Activated T-helper 2 cell treated with anti-CD3 and anti-CD28 coated beads, Interferon-gamma antibody, Interleukin-2, Interleukin-4, amounts not matched to agents 10 μg/mL and 5 μg/mL and 100 μg/mL, durations not matched to agents 14 hours and 24 hours and 36 hours (primary cell): ENCODE measurements at places on chromosomes 6 and 20. TPM values are rescaled to one million over a fixed set of nuclear protein-coding genes. Genes with fewer than 3 reads are reported as not detected.

GRCh38 chr20:1939270-1939595, 44.0 kb downstream of the SIRPA start:
- DNase-seq = no peak

- DNase-seq = no peak
Observed at GRCh38 chr6:27748661-27749060, 163.5 kb downstream of the OR2B2 start.

GRCh38 chr6:6597682-6598081, 9.2 kb downstream of the LY86 start:
- no peak for DNase-seq

DNA sequence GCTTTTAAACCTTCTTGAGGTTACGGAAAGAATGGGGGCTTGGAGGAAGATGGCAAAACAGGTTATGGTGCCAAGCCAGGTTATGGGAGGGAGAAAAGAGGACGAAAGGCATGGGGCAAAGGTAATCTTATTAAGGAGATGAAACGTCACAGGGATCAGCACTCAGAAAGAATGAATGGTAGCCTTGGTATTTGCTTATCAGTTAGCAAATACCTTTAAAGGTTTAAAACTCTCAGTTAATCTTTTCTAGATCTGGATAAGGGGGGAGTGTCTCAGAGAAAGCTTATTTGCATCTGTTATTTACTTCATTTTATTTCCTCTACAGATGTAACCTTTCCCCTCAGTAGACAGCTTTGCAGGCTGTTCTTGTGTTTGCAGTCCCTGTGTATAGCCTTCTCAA, 55.5 kb upstream of the EEF1E1 start:
- DNase-seq = no peak

- no peak for DNase-seq
Observed at GRCh38 chr20:47256668-47257236, 99.7 kb downstream of the ZMYND8 start.

DNA sequence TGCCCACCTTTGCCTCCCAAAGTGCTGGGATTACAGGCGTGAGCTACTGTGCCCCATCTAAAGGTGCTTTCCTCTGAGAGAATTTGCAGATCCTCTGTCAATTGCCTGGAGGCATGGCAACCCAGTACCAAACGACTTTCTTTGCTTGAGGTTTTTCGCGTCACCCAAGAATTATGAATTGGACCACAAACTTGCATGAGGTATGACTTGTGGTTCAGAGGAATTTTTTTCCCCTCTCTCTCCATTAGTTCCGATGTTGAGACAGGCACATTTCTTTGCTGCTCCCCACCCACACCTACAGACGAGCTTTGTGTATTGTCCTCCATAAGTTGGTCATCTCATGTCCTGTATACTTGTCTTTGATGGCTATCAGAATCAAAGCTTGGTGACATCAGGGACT, 11.8 kb upstream of the SCAF8 start:
- no peak for DNase-seq

GRCh38 chr6:107308677-107309076, 150.7 kb downstream of the PDSS2 start:
- no peak for DNase-seq

DNA sequence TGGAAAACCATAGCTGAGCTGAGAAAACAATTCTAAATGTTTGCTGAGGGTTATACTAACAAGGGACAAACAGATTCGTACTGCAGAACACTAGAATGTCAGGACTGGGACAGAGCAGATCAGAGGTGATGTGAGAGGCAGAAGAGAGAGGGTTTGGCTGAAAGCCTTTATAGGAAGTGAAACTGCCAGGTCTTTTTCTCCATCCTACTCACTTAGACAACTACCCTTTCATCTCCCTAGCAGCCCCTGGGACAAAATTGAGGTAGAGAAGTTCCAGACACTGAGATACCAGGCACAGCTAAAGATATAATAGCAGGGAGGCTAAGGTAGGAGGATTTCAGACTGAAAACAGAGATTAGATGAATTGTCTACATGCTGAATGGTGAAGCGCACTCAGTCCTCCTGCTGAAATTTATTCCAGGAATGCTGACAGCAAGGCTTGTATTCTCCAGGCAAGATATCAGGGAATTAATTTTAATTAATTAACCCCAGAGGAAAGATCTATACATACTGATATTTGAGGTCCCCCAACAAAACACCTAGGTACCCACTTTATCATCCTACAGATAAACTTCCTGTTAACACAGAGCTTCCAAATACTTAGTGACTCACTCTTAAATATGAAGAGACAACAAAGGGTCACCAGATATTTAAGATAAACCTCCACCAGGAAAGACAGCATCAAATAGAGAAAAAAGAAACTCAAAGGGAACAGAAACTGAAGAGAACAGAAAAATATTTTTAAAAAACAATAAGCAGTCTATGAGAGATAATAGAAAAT, 12.6 kb upstream of the EIF2S2 start:
- DNase-seq = no peak

GRCh38 chr6:27237089-27237803, 10.3 kb upstream of the PRSS16 start:
- peak; percentile 34 for DNase-seq

GRCh38 chr6:5173810-5174209, 86.9 kb downstream of the LYRM4 start:
- no peak for DNase-seq

GRCh38 chr20:37328149-37328945, 17.6 kb upstream of the SRC start:
- DNase-seq = no peak

DNA sequence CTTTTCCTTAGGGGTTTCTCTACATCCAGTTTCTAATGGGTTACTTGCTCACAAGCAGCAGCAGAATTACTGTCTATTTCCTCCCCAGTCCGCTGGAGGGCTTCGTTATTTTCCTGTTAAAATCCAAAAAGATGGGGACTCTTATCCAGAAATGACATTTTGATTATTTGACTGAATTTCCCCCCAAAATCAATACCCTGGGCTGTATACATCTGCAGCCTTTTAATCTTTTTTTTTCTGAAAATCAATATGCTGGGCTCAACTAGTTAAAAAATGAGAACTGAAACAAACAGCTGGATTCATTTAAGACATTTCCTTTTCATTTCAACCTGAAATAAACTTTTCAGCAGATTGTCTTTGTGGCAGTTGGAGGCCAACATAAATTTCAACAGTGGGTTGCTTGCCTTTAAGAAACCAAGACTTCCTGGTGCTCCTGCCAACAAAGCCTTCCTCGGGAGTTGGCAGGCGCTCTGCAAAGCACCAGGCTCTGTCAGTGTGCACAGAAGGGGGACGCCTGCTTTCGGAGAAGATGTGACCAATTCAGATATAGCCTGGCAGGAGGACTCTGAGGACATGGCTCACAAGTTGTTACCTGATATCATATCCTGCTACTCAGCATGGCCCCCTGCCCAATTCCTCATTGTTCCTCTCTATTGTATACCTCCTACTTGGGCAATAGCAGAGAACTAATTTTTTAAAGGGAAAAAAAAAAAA, 204.7 kb upstream of the ARG1 start:
- DNase-seq = no peak

DNA sequence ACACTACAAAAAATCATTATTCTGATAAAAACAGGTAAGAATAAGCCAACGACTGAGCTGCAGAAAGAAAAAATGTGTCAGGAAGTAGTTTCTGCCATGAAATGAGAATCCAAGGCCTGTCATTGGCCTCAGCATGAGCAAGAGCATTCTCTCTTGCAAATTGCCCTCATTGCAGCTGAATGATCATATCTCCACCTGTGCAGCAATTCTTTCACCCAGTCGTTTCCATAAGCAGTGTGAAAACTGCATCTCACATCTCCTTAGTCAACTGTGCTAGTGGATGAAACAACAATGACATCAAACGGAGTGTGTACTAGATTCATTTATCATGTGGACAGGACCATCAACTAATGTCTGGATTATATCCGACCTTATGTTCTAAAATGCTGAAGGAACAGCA, 88.2 kb upstream of the STXBP5 start:
- DNase-seq = no peak

DNA sequence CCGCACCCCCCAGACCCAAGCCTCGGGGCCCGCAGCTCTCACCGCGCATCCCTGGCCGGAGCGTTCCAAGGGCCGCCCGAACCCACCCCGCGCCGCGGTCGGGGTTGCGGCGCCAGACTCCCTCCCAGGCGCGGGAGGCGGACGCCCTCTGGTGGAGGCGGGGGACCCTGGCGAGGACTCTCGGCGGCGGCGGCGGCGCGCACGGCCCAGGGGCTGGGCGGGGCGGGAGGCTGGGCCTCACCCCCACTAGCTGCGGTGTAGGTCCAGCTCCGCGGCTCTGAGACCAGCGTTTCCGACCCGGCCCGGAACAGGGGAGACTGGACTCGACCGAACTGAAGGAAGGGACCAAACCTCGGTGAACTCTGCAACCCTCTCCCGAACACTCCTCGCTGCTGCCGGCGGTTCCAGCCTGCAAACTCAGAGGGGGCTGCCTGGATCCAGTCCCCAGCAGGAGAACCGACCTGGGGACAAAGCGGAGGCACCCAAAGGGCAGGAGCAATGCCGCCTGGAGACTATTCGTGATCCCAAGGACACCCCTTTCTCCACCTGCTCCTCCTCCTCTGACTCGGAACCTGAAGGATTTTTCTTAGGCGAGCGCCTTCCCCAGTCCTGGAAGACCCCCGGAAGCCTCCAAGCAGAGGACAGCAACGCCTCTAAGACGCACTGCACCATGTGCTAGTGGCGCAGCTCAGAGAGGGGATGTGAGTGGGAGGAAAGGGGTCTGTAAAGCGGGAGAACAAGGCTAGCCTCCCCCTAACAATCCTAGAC, 859 bp upstream of the TOMM6 start:
- DNase-seq = peak; percentile 86

The PHACTR1 gene
- 0.05 and 0.11 TPM in 2 replicates for total RNA-seq

The PRICKLE4 gene
- total RNA-seq = not detected in 2 replicates

The ATP9A gene
- 22.1 and 22.7 TPM in 2 replicates for total RNA-seq

The NMBR gene
- total RNA-seq = not detected in 2 replicates

The SCRT2 gene
- total RNA-seq = not detected in 2 replicates
